ENCODE measurements at places on chromosomes 7 and 10.

DNA sequence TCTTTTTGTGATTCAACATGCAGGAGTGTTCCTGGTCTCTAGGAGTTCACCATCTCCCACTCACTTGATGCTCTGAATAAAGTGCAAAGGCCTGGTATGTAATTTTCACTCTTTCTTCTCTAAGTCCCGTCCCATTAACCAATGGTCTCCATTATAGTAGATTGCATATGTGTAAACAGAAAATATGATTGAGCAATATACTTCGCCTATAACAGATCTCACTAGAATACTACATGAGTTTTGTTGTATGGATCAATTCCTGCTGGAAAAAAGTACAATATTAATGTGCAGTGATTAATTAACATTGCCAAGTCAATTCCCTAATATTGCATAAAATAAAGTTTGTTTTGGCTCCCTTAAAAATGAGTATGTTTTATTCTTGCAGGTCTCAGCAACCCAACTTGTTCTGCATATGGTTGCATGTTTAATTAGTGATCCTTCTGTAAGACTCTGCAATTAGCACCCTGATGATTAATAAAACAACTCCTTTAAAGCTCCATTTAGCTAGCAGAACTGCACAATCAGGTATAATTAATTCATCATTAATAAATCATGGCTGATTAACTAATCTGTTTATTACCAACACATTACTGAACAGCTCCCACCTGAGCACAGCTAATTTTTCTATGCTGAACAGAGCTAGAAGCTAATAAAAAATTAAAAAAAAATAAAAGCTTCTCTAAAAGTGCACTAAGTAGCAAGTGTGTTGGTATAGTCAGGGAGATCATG lies 37.8 kb upstream of the ATOH7 start:
- no peak for DNase-seq

GRCh38 chr7:158910254-158911053 lies 54.1 kb downstream of the DYNC2I1 start:
- no peak for DNase-seq

DNA sequence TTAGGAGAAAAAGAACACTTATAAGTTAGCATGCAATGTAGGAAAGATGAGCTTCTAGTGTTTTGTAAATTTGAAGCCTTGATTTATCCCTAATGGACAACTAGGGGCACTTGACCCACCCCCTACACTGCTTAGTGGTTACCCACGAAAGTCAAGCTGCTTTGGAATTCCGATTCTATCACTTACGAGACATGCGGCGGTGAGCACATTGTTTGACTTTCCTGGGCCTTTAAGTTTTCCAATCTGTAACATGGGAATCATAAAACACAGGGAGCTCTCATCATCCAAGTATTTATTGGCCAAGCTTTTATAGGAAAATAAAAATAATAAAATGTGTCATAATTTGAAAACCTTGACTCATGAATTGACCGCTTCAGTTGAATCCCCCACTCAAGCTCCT lies 78.7 kb upstream of the PDK4 start:
- no peak for DNase-seq

GRCh38 chr7:151011097-151011409 lies 13.2 kb downstream of the ATG9B start:
- DNase-seq: no peak

- DNase-seq: no peak
These were observed 4.1 kb downstream of the AQP1 start for GRCh38 chr7:30915751-30916150.

- no peak for DNase-seq
These were observed 182.2 kb downstream of the HTR7 start for GRCh38 chr10:90675621-90676020.

DNA sequence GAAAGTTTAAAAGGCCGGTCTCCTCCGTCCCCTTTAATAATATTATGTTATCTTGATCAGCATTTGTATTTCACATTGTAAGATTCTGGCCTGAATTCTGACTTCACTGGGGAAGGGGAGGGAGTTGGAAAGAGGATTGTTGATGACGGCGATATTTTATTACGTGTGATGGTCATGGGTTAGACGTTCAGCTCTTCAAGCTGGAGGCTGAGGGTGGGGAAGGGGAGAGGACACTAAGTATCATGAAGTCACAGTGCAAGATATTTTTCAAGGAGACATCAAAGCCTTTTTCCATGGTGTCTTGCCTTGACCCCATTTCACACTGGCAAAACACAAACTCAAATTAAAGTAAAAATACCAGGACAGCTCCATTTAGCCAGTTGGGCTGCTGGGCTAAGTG lies 126.7 kb downstream of the WDR11 start:
- DNase-seq: no peak

DNA sequence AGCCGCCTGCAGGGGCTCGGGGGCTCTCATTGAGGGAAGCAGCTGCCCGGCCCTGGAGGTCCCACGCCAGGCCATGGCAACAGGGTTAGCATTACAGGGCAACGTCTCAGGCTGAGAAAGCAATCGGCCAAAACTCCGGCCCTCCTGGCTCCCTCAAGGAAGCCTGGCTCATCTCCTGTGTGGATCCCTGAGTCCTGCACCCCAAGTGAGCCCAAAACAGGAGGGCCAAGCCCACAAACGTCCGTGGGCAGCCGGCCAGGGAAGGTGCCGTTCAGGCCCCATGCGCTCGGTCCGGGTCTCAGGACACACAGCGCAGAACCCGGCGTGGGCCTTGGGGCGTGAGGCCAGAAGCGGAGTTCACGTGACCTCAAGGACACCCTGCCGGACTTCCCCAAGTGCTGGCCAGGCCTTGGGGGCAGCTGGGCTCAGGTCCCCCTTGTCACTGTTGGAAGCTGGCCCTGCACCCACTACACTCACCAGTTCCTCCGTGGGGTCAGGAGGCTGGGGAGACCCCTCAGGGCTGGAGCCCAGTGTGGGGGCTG lies 8.0 kb upstream of the PWWP2B start:
- DNase-seq: no peak

DNA sequence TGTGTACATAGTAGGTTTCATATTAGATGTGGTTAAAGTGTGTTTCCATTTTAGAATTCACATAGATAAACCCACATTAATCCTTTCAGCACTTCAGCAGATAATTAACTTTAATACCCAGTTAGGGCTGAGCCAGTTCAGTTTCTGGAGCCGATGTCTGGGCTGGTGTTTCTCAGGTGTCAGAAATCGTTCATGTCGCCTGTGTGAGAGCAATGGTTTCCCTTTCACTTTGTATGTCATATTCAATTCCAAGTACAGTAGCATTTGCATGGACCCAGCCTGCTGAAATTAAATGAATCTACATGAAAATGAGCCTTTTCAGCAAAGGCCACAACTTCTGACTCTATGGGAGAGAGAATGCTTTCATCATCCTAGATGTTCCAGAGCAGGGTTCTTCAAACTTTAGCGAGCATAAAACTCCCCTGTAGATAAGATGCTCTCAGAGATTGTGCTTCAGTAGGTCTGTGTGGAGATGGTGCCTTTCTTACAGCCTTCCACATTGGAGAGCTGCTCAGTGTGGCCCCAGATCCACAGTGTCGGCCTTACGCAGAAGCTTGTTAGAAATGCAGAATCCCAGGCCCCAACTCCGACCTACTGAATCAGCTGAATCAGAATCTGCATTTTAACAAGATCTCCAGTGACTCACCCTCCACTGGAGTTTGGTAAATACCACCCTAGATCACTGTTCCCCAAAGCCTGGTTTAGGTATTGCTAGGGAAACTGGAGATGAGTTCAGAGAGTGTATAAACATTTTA lies 19.6 kb downstream of the WIPF3 start:
- peak; percentile 54 for DNase-seq
